ENCODE measurements at places on chromosomes 6 and 20. TPM values are rescaled to one million over a fixed set of nuclear protein-coding genes. Genes with fewer than 3 reads are reported as not detected.
A peak's percentile ranks its signal among the peaks of the same experiment; 100 is the strongest.

DNA sequence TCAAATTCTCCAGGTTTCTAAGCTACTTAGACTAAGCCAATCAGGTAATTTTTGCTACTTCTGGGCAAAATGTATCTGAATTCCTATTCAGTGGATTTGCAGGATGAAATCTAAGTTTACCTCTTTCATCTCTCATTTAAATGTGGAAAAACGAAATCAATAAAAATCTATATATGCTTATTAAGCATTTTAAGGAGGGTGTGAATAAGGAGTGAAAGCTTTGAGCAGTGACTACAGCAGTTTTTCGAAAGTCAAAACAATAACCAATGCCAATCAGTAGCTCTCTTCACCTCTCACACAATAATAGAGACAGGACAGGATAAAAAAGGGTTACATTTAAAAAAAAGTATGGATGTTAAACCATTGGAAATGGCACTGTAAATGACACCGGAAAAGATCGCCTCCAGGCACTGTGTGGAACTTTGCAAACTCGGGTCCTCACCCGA, 476 bp upstream of the BCKDHB start:
- H3K27ac ChIP-seq, result peak overlapping the region; percentile 87
- peaks cover 2% of the 10 kb centered on the region for H3K27me3 ChIP-seq
- DNase-seq, result no peak
- peaks cover 2% of the 10 kb centered on the region for H3K36me3 ChIP-seq
- peaks cover 13% of the 10 kb centered on the region for H3K4me1 ChIP-seq
- peak overlapping the region; percentile 96 for H3K4me3 ChIP-seq

The MAFB gene
- 3.1 TPM for total RNA-seq

- H3K27ac ChIP-seq, result no peak overlapping the region
- H3K4me3 ChIP-seq, result no peak overlapping the region
- no peak for DNase-seq
- no peaks in the 10 kb centered on the region for H3K27me3 ChIP-seq
- H3K36me3 ChIP-seq, result no peaks in the 10 kb centered on the region
Observed at GRCh38 chr6:23278180-23278532, 708.8 kb downstream of the HDGFL1 start.

GRCh38 chr6:41966961-41967311, 25.3 kb upstream of the CCND3 start:
- no peak for DNase-seq
- peaks cover 47% of the 10 kb centered on the region for H3K4me1 ChIP-seq
- H3K36me3 ChIP-seq, result peaks cover 14% of the 10 kb centered on the region
- no peaks in the 10 kb centered on the region for H3K27me3 ChIP-seq
- no peak overlapping the region for H3K27ac ChIP-seq

DNA sequence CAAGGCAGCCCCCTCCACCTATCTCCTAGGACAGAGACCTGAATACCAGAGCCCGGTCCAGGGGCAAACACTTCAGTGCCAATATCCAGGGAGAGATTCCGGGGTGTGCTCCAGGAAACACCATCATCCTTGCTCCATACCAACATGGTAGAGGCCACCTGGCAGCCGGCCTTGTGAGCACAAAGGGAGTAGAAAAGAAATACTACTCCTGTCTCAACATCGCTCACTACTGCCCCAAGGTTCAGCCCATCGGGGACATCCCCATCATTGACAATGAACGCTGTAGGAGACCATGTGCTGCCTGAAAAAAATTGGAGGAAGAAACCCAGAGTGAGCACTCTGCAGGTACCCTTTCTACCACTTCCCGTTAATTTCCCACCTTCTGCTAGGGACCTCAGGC, 1.5 kb downstream of the NEU1 start:
- H3K27ac ChIP-seq, result no peak overlapping the region
- peaks cover 4% of the 10 kb centered on the region for H3K27me3 ChIP-seq
- H3K36me3 ChIP-seq, result no peaks in the 10 kb centered on the region
- DNase-seq, result no peak
- peaks cover 13% of the 10 kb centered on the region for H3K4me1 ChIP-seq
- no peak overlapping the region for H3K4me3 ChIP-seq

- no peak overlapping the region for H3K4me3 ChIP-seq
- H3K4me1 ChIP-seq, result no peaks in the 10 kb centered on the region
- no peaks in the 10 kb centered on the region for H3K27me3 ChIP-seq
- H3K36me3 ChIP-seq, result no peaks in the 10 kb centered on the region
- DNase-seq, result no peak
Observed at GRCh38 chr6:93213028-93213427, 206.3 kb downstream of the EPHA7 start.

DNA sequence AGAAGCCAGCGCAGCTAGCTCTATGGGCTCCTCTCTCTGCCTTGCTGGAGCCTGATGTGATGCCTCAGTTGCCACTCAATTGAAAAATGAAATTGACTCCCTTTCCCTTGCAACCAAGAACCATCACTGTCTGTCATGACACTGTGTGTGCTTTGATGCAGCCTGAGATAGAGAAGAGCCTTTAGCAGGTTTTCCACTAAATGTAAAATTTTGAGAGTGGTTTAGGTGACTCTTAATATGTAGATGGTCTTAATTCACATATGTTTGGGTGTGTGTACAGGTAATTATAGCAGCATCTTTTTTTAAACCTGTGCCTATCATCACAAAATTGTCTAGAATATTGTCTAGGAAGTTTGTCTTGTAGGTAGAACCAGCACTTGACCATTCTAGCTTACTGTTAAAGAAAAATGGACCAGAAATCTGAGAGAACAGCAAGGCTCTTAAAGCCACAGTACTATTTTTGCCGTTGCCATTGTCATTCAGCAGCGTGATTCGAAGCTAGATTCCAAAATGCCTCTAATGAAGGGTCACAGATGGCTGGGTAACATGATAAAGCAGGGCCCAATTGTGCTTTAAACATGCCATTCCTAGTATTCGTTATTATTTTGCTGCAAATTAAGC, 1.3 kb downstream of the ARFGEF3 start:
- DNase-seq, result no peak
- peak overlapping the region; percentile 78 for H3K4me3 ChIP-seq
- no peaks in the 10 kb centered on the region for H3K36me3 ChIP-seq
- peaks cover 62% of the 10 kb centered on the region for H3K27me3 ChIP-seq
- H3K4me1 ChIP-seq, result peaks cover 10% of the 10 kb centered on the region
- H3K27ac ChIP-seq, result no peak overlapping the region

DNA sequence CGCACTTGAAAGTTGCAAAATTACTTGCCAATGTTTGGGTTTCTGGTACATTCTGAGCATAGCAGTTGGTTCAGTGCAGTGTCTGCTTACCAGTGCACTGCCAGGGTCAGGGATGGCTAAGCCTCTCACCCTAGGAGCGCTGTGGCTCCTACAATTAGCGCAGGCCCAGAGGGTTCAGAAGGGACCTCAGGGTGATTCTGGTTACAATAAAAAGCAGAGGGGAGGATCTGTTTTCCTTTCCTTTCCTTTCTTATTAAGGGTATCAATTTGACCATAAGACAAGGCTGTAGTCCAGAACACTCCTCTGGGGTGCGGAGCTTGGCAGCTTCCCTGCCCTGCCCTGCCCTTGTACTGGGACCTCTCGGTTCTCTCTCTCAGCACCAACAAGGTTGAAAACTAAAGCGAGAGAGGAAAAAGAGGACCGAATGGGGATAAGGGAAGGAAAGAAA, 2.6 kb downstream of the MAFB start:
- peaks cover 90% of the 10 kb centered on the region for H3K27me3 ChIP-seq
- no peak overlapping the region for H3K27ac ChIP-seq
- H3K4me1 ChIP-seq, result peaks cover 12% of the 10 kb centered on the region

- H3K36me3 ChIP-seq, result peaks cover under 1% of the 10 kb centered on the region
- H3K27me3 ChIP-seq, result peaks cover 6% of the 10 kb centered on the region
- no peak for DNase-seq
- H3K27ac ChIP-seq, result no peak overlapping the region
- H3K4me1 ChIP-seq, result peaks cover 26% of the 10 kb centered on the region
Observed at GRCh38 chr6:105794870-105795269, 291.3 kb upstream of the PRDM1 start.

DNA sequence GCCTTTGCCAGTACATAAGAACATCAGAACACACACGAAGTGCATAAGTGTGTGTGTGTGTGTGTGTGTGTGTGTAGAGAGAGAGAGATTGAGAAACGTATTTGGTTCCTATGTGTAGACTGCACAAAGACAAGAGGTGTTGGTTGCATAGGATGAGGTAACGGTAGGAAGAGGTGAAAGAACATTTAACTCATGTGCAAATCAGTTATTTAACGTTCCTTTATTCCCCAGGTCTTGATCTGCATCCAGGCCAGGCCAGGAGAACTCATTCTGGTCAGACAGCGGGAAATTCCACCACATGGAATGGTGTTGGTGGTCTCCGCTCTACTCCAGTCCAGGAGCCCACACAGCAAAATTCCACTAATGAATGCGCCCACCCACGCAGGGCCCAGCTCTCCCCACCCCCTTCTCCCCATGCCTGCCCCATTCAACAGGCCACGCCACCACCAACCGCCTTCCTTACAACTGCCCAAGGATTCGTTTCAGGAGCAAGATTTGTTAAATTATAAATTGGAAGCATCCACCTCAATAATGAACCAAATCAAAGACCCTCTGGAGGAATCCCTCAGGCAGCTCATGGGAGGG, 86.8 kb downstream of the CLIC5 start:
- peaks cover 8% of the 10 kb centered on the region for H3K4me1 ChIP-seq
- no peak overlapping the region for H3K4me3 ChIP-seq
- no peak for DNase-seq
- H3K36me3 ChIP-seq, result no peaks in the 10 kb centered on the region

DNA sequence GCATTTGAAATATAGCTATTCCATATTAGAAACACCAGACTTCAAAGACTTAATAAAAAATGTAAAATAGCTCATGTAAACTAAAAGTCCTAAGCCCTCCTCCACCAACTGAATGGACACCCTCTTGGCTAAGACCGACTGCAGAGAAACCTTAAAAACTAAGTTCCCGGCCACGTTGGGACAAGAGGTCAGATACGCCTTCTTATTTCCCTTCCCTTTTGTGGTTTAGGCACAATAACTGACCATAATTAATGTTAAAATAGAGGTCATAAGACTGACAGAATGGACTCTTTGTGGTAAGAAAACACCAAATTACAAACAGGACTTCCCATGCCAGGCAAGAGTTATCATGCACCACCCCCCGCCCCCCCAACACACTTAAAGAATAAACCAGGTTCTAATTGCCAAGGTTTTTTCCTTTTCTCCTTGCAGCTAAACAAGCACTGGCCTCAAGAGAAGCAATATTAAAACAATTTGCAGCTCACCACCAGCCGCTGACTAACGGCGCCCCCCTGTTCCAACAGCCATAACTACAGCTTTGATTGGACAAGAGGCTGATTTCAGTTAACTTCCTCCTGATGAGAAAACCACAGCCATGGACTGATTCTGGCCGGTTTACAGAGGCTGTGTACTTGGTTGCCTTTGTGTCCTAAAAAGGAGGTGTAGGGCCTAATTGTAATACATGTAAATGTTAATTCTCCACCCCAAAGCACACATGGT, 10.7 kb upstream of the LAMP5 start:
- no peaks in the 10 kb centered on the region for H3K36me3 ChIP-seq
- peaks cover 22% of the 10 kb centered on the region for H3K27me3 ChIP-seq
- no peak overlapping the region for H3K4me3 ChIP-seq
- DNase-seq, result no peak

GRCh38 chr6:140379919-140380318, 1005.5 kb upstream of the CITED2 start:
- no peak for DNase-seq
- H3K4me1 ChIP-seq, result no peaks in the 10 kb centered on the region
- H3K36me3 ChIP-seq, result no peaks in the 10 kb centered on the region
- H3K4me3 ChIP-seq, result no peak overlapping the region
- H3K27me3 ChIP-seq, result no peaks in the 10 kb centered on the region

The RBM24 gene
- total RNA-seq, result not detected

DNA sequence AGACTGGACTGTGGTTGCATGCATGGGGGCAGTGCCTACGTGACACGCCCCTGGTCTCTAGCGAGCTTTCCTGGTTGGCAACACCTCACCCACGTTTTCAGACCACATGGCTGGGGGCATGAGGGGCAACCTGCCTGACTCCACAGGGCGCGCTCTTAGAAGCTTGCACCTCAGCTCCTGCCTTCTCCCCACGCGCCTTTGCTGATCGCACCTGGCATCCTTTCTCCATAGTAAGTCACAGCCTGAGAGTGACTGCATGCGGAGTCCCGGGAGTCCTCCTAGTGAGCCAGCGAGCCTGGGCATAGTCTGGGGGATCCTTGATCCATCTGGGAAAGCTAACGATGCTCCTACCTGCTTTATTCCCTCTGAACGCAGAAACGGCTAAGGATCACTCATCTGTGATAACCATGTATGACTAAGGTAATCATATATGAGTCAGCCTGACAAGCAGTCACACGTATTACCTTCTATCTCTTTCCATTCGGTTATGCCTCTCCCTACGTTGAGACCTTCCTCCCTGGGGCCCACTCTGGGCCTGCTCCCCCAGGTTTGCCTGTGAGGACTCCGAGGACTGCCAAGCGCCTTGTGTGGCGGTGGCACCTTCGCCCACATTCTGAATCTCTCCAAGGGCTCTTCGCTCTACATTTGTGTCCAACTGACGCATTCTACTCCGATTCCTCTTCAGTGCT, 4.5 kb downstream of the TCFL5 start:
- H3K4me1 ChIP-seq, result peaks cover 13% of the 10 kb centered on the region
- no peak overlapping the region for H3K27ac ChIP-seq
- DNase-seq, result no peak
- H3K4me3 ChIP-seq, result no peak overlapping the region
- peaks cover 19% of the 10 kb centered on the region for H3K36me3 ChIP-seq

The FRK gene
- total RNA-seq, result 0.06 TPM

DNA sequence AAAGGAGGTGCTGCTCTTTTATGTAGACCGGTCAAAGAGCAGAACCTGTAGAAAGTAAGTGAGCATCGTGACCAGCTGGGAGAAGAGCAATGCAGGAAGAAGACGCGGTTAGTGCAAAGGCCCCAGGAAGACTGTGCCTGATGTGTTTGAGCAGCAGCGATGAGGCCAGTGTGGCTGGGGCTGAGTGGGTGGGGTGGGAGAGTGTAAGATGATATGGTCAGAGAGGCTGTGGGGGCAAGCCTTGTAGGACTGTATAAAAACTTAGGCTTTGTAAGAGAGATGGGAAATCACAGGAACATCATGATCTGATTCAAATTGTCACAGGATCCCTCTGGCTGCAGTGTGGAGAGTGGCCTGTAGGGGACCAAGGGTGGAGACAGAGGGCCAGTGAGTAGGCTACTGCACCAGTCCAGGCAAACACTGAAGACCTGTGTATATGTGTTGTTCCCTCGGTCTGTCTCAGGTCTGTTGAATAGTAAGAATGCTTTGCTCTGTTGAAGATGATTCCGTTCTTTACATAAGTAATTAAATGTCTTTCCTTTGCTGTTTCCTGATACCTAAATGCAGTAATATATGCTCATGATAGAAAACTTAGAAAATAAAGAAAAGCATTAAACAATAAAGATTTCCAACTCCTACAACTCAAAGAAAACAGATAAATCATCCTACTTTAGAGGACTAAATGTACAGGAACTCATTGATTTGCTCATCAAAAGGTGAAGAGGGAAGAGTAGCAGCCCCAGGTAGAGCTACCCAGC, 23.6 kb upstream of the WFDC2 start:
- peaks cover 27% of the 10 kb centered on the region for H3K27me3 ChIP-seq
- DNase-seq, result peak; percentile 56
- H3K4me1 ChIP-seq, result peaks cover 33% of the 10 kb centered on the region
- H3K27ac ChIP-seq, result no peak overlapping the region
- peak overlapping the region; percentile 17 for H3K4me3 ChIP-seq
